ENCODE measurements at places on chromosomes 3 and 15. TPM values are rescaled to one million over a fixed set of nuclear protein-coding genes. Genes with fewer than 3 reads are reported as not detected.

IFRD2 gene
- 65.8 TPM for total RNA-seq

PLA2G4E gene
- 18.1 TPM for total RNA-seq

BDH1 gene
- 67.9 TPM for total RNA-seq

- ATAC-seq = no peak
These were observed 104.6 kb downstream of the ZIC4 start for GRCh38 chr3:147301781-147302180.

GRCh38 chr15:76866716-76867321 lies 38.3 kb downstream of the SCAPER start:
- no peak for ATAC-seq

DNA sequence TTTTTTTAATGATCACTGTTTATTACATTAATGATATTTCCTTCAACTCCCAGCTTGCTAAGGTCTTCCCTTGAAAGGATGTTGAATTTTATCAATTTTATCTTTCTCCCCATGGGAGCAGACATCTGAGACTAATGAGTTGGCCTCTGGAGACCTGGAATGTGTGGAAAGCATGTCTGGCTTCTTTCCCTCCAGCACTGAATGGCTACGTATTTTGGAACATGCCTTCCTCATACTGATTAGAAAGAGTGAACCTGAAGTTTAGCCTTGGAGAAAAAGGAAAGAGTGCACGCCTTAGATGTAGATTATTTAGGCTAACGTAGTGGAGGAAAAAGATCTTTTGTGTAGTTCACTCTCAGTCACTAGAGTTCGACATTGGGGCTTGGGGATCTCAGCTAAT lies 25.1 kb downstream of the CASR start:
- ATAC-seq = no peak

DNA sequence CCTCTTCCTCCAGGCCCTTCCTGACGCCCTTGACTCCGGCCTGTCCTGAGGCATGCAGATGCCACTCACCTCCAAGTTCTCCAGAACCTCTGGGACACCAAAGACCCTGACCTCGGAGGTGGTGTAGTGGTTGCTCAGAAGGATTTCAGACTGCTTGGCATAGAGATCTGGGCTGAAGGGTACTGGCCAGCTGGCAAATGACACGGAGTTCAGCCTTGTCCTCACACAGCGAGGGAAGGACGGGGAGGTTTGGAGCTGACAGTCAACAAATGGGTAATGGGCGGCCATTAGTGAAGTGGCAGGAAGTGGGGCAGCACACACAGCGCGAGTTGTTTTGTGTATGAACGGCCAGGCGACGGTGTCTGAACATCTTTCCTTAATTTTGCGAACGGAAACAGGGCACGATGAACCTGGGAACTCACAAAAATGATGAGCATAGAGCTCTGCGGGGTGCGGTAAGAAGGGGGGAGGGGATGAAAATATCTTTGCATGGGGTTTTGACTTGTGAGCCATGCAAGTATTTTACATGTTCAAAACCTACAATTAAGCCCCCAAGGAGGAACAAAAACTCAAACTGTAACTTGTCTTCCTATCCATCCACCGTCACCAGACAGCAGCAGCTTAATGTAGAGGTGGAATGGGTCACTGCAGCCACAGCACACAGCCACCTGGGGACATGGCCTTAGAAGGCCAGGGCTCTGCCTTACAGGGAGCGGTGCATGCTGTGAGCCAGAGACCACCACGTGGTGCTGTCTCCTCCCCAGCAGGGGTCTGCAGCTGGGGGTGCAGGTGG lies 43.6 kb upstream of the RPL32 start:
- ATAC-seq = peak; percentile 26

- ATAC-seq = no peak
These were observed 335.2 kb upstream of the MCTP2 start for GRCh38 chr15:93895976-93896770.

Data from esophagus mucosa (tissue), 1 donor.